Activated T-helper 1 cell treated with anti-CD3 and anti-CD28 coated beads, Interleukin-2, amount 50 U/mL, for 16 hours (primary cell): ENCODE measurements at places on chromosomes 2 and 18.

DNA sequence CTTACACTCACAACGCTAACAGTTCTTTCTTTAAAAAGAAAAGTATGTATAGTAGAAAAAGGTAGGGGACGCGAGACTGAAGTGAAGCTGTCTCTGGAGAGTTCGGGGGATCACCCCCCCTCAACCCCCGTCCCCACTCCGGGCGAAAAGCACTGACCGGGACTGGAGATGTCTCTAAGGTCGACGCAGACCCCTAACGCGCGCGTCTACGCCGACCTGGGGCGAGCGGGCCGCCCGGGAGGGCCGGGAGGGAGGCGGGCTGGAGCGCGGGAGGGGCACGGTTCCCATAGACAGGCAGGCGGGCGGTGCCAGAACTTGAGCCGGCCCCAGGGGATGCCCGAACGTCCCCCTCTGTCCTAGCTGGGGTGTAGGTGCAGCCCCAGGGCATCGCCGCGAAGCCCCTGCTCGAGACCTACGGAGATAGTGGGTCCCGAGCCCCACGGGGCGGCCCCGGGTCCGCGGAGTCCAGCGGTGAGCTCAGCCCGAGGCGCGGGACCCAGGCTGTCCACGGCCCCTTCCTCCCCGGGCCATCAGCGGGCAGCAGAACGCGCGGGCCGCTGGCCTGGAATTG is 82.2 kb downstream of the CHRNA1 start:
- DNase-seq: peak; percentile 25

DNA sequence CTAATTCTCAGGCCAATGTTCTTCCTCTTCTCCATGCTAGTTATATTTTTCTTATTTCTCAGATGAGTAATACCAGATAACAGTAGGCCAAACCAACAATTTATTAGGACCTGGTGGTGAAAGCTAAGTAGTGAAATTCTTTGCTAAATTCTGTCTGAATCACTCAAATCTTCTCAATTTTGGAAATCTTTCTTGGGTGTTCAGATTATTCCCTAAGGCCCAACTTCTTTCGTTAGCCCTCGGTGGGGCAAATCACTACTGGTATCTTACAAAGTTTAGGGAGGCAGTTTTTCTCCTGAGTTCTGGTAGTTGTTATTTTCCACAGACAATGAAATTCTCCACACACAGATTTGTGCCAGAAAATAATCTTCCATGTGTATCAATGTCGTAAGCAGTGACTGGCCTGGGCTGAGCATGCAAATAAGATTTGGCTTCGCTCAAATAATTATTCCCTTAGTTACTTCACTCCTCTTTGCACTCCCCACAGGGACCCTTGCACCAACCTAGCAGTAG is 443.5 kb upstream of the SLC14A2 start:
- DNase-seq: no peak

DNA sequence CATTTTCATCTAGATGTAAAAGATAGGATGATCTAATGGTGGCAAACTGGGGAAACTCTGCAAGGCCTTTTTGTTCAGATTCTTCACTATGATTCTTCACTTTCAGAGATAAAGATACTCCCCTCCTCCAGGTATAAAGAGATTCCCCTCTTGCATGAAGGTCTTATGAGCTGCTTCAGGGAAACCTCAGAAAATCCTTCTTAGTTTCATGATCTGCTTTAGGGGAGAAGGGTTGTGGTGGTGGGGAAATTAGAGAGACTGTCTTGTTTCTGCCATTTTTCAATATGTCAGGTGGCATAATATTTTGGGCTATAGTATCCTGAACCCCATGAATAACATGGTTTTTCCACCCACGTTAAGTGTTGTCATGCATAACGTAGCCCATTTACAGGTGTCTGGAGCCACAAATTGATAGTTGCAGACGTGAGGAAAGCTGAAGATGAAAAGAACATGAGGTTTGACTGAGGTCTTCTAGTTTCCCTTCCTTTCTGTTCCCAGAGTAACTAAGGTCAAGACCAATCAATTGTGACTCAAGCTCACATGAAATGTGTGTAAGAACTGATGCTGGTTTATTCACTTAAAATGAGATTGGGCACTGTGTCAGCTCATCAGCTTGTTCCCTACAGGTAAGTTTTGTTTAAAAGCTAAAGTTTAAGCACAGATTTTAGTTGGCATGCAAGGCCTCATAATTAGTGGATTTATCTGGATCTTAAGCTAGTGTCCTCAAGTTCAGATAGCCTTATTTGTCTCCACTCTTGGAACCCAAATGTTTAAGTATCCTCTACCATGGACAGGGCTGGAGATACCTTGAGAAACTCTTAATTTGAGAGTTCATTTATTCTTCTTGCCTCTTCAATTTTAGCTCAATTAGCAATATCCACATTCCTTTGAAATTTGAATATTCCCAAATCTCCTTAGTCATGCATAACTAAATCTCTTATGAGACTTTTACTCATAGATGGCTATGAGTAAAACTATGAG is 304.5 kb upstream of the FANCL start:
- DNase-seq: no peak

DNA sequence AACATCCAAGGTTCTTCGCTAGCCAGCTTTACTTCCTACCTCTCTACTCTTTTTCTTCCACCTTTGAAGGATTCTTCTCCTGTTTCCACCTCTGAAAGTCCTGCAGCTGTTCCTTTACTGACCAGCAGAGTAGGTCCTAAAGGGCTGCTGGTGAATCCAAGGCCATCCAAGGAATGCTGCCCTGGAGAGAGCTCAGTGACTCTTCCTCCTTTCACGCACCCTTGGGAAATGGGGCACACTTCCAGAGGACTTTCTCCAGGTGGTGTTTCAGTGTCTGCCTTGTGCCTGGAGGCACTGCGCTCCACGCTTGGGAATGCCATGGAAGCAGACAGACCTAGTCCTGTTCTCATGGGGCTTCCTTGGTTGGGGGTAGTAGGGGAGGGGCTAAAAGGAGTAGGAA is 45.4 kb downstream of the SLC16A14 start:
- DNase-seq: no peak

DNA sequence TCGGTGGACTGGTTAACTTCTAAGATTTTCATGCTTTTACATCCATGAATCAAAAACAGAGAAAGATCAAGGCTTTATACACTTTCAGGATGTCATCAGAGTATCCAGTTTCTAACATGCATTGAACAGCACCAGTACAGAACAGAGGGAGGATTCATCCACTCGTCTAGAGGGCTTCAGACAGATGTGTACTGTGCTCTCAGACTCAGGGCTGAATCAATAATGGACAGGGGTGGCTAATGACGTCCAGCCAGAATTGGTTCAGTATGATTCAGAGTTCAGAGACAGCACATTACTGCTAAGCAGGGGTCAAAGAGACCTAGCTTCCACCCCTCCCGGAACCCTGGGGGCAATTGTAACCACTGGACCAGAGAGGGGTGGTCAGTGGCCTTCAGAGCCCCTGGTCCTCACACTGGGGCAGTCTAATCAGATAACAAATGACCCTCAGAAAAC is 37.3 kb downstream of the RNU4ATAC start:
- no peak for DNase-seq

GRCh38 chr2:43427032-43427424 is 168.8 kb downstream of the THADA start:
- DNase-seq: no peak
